Fibroblast of the conjunctiva (primary cell): ENCODE measurements at places on chromosomes 7 and 10.

- DNase-seq, result no peak
Measured at GRCh38 chr7:12111422-12112405, 99.4 kb upstream of the TMEM106B start.

GRCh38 chr10:17787087-17787961 lies 21.8 kb upstream of the MRC1 start:
- DNase-seq, result peak; percentile 90

GRCh38 chr7:102289057-102289456 lies 2.4 kb downstream of the SH2B2 start:
- DNase-seq, result no peak

DNA sequence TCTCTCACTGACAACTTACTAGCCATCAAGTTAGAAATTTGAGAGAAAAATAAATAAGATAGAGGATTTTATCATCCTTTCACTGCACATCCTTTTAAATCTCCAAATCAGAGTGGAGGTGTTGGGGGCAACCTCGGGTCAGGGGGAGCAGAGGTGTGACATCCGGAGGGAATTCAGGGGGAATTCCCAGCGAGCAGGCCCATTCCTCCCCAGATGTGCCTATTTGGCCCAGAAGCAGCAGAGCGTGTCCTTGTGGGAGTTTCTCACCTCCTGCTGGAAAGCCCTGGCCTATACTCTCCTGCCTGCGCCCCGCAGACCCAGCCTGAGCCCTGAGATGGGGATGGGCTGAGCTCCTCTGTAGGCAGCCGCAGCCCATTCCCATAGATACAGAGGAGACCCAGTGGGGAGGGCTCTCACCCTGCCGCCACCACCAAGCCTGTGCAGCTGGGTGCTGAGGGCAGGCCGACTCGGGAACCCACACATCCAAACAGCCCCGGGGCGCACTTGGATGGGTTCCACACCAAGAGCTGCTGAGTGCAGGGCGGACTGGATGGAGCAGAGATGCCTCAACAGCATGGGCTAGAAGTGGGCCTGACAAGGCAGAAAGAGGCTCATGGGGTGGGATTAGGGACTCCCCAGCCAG lies 124.5 kb downstream of the CXCL12 start:
- DNase-seq, result no peak

DNA sequence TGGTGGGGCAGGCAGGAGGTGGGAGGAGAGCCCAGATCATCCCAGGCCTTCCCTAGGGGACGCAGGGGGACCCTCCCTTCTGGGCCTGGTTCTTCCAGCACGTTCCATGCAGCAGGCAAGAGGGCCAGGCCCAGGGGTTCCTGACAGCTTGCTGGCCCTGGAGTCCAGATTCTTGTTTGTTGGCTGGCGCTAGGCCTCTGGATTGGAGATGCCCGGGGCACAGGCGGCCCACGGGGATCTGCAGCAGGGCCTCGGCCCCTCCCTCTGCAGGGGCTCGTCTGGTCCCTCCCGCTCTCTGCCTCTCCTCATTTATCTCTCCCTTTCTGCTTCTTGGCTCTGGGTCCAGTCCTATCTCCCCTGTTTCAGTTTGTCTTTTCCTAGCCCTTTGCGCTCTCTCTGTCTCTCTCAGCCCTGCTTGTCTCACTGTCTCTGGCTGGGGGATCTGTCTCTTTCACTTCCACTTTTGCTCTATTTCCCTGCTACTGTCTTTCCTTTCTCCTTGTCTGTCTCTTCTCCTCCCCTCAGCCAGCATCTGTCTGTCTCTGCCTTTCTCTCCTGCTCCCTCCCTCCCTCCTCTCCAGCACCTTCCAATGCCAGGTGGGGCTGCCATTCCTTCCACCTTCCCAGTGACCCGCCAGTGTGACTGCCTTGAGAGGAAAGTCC lies 1.1 kb upstream of the AQP1 start:
- no peak for DNase-seq

GRCh38 chr10:66964946-66965345 lies 39.1 kb downstream of the LRRTM3 start:
- no peak for DNase-seq

DNA sequence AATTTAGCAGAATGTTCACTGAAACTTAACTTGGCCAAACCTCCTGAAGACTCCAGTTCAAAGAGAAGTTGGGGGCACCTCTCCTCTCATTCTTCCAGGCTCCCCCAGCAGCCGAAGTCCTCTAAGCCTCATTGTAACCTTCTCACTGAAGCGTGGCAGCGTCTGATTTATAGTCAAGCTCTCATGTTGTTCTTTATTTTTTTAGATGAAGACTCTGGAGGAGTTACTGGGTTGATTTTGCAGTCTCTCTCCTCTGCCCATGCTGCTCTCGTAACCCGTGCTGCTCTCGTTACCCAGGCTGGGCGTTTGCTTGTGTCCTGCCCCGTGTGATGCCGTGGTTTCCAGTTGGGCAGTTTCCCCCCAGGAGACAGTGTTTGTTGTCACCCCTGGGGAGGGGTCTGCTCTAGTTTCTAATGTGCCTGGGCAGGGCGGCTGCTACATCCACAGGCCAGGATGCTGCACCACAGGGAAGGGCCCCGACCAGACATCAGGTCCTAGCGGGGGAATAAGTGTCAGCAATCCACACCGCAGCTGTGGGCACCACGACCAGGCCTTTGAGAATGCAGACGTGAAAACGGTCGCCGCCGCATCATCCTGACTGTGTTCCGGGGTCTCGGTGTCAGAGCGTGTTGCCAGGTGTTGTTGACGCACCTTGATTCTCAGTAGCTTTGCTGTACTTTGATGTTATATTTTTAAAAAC lies 65.2 kb downstream of the WDR37 start:
- no peak for DNase-seq

GRCh38 chr7:105480931-105481330 lies 41.1 kb downstream of the PUS7 start:
- no peak for DNase-seq

DNA sequence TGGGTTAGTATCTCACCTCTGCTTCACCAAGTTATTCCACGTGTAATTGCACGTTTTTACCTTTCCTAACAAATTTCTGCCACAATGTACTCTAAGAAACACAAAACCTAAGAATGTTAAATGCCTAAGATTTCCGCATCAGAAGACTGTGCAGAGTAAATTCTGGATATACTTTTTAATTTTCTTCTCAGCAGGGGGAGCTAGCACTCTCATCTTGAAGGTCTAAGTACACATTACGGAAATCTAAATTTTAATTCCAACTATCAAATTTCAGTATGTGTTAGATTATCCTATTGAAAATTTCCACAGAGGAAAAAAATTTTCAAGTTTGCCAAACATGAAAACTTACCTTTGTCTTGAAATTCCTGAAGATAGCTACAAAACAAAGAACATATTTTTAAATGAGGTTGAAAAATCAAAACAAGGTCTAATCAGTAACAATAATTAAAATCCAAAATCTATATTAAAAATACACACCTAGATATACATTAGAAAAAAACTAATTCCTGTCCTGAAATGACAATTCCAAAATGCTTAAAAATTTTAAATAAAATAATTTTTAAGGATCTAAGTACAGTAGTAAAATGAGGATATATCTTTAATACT lies 10.5 kb downstream of the SKAP2 start:
- peak; percentile 17 for DNase-seq

GRCh38 chr10:21265622-21266021 lies 259.9 kb downstream of the SKIDA1 start:
- DNase-seq, result no peak

- no peak for DNase-seq
Measured at GRCh38 chr7:123811056-123811455, 33.9 kb upstream of the HYAL4 start.

- no peak for DNase-seq
Measured at GRCh38 chr10:10492420-10492819, 525.3 kb upstream of the CELF2 start.

- DNase-seq, result no peak
Measured at GRCh38 chr10:97096261-97097083, 89.3 kb downstream of the SLIT1 start.

- DNase-seq, result no peak
Measured at GRCh38 chr10:74083304-74083703, 67.3 kb downstream of the AP3M1 start.

DNA sequence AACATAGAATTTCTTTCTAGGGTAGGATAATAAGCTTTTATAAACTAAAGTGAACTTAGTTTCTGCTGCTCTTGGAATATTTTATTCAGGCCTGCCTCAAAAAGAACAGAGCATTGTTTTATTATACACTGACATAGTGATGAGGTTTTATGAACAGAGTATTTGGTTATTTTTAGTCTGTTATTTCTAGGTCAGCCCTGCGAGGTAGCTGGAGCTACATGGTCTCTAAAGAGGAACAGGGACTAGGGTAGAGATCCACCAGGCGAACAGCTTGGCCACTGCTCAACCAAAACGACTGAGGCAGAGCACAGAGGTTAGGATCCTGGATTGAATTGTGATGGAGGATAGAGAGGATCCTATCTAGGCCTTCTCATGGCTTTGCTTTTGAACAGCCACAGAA lies 53.0 kb downstream of the MKX start:
- no peak for DNase-seq

GRCh38 chr7:129845178-129845971 lies 107.4 kb downstream of the UBE2H start:
- no peak for DNase-seq

GRCh38 chr10:33335551-33335800 lies 1.0 kb upstream of the NRP1 start:
- DNase-seq, result no peak

DNA sequence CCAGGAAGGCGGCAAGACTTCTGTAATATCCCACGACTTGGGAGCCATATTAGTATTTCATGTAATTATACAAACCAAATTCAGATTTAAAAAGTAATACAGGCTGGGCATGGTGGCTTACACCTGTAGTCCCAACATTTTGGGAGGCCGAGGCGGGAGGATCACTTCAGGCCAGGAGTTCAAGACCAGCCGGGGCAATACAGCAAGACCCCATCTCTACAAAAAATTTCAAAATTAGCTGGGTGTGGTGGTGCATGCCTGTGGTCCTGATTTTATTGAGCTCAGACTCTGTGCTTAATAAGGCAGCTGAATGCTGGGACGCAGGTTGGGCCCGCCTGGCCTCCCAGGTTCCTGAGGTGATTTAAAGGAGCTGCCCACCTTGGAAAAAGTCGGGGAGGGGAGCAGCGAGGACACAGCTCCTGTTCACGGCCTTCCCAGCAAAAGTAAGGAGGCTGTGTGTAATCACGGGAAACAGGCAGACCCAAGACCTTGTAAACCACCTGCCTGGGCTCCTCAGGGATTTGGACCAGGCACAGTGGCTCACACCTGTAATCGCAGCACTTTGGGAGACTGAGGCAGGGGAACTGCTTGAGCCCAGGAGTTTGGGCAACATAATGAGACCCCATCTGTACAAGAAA lies 93.0 kb upstream of the DNAAF5 start:
- DNase-seq, result no peak

DNA sequence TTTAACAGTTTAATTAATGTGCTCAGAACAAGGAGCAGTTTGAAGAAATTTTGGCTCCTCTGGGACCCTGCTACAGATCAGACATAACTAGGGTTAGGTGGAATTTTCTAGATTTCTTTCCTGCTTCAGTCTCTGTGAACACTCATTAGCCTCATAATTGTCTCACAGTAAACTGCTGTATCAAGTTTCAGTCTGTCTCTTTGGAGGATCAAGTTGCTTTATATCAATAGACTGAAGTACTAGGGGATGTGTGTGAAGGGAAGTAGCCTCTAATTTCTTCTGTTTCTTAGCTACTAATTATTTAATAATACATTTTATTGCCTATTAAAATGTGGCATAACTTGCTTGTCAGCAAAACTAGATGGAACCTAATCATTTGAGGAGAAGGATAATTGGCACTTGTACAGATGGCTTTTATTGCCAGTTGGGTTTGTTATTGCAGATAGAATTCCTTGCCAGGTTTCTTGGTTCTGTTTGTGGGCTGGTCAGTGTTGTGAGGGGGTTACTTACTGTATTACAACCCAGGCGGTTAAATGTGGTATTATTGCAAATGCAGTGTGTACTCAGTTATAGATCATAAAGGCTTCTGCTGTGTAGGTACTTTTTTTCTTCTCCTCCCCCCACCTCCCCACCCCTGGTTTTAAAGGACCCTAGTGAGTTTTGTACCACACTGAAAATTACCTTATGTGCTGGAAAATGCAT lies 758.0 kb downstream of the AUTS2 start:
- DNase-seq, result no peak

DNA sequence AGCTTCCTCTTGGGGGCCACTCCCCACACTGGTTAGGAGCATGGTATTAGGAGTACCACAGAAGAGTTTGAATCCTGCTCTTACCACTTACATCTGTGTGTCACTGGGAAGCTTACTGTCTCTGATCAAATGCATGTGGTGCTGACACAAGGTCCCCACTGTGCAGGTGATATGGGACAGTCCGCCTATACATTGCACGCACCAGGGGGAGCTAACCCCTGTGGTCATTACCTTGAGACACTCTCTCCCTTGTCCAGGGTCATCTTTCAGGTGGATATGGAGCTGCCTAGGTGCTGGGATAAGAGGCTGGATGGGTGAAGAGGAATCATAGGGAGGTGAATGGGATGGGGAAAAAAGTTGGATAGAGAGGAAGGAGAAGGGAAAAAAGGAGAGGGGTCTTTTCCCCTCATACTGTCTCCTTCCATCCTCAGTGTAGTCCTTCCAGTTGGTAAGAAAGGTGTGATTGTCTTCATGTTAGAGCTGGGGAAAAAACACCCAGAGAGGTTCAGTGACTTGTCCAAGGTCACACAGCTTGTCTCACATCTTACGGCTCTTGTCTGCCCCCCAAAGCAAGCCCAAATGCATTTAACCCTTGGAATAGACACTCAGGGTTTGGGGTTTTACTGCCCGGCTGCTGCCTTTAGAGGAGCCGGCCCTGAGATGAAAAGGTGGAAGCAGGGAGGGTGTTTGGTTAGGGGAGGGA lies 125.9 kb downstream of the CDH23 start:
- no peak for DNase-seq

GRCh38 chr10:85926136-85926535 lies 440.5 kb downstream of the GRID1 start:
- no peak for DNase-seq

GRCh38 chr10:8369666-8370065 lies 315.2 kb downstream of the GATA3 start:
- DNase-seq, result no peak

DNA sequence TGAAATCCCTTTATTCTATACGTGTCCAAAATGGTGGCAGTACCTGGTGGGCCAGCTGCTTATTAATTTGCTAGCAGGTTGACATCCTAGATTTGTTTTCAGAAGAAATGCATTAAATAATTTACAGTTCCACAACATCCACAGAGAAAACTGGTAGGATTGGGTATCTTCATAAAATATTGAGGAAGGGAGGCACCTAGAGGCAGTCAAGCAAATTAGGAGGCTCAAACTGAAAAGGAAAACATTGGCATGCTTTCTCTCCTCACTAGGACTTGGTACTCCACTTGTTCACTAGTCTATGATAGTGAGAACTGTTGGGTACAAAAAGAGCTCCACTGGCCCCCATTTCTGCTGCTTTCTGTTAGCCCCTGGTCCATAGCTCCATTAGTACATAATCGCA lies 18.3 kb upstream of the LRGUK start:
- DNase-seq, result no peak

DNA sequence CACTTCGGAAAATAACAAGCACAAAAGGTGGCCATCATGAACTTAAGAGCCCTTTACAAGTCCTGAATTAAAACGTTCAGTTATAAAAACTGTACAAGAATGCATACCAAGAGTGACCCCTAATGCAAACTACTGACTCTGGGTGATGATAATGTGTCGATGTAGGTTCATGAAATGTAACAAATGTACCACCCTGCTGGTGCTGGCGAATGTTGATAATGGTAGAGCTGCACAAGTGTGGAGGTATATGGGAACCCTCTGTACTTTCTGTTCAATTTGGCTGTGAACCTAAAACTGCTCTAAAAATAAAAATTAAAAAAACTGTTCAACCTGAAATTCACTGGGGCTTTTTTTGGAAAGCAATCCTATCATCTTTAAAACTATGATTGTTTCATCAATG lies 3.3 kb downstream of the FAM133B start:
- DNase-seq, result no peak
